Calu3 (cell line): ENCODE measurements at places on chromosomes 16 and 17. TPM values are rescaled to one million over a fixed set of nuclear protein-coding genes. Genes with fewer than 3 reads are reported as not detected.

GRCh38 chr16:82088483-82088882 is 53.4 kb downstream of the HSD17B2 start:
- no peak overlapping the region for H3K4me3 ChIP-seq
- no peak for DNase-seq
- H3K4me1 ChIP-seq: peaks cover 39% of the 10 kb centered on the region
- no peak overlapping the region for H3K27ac ChIP-seq
- no peaks in the 10 kb centered on the region for H3K27me3 ChIP-seq
- H3K36me3 ChIP-seq: no peaks in the 10 kb centered on the region

The DNAI2 gene
- total RNA-seq: not detected in 2 replicates

DNA sequence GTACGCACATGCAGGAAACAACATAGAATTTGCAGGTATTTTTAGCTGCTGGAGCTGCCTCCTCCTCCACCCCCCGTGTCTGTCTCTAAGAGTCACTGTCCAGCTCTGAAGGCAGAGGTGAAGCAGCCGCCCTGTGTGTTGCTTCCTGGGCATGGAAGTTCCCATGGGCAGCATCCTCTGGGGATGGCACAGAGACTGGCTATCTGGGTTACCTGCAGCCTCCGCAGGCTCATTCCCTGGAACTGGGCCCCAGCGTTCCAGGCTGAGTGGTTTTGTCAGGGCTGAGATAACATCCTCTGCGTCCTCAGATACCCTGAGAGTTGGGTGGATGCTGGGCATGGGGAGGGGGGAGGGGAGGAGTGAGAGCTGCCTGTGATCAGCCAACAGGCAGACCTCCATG is 41.5 kb upstream of the MRTFB start:
- no peaks in the 10 kb centered on the region for H3K27me3 ChIP-seq
- H3K4me1 ChIP-seq: no peaks in the 10 kb centered on the region
- H3K27ac ChIP-seq: no peak overlapping the region

GRCh38 chr16:56289862-56290261 is 98.6 kb downstream of the GNAO1 start:
- no peak for DNase-seq
- no peaks in the 10 kb centered on the region for H3K36me3 ChIP-seq
- H3K27ac ChIP-seq: no peak overlapping the region
- peaks cover 9% of the 10 kb centered on the region for H3K4me1 ChIP-seq
- H3K27me3 ChIP-seq: peaks cover 38% of the 10 kb centered on the region
- H3K4me3 ChIP-seq: no peak overlapping the region

DNA sequence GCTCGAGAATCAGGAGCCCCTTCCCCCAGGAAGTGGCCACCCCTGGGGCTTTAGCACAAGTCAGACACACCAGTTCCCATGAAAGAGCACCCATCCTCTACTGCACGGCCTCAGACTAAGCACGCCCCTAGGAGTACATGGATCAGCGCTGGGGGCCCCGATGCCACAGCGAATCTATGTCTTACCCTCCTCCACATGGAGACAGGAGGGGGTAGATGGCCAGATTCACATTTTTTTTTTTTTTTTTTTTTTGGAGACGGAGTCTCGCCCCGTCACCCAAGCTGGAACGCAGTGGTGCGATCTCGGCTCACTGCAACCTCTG is 3.2 kb upstream of the EXOSC6 start:
- H3K4me3 ChIP-seq: no peak overlapping the region
- no peaks in the 10 kb centered on the region for H3K27me3 ChIP-seq
- peaks cover 98% of the 10 kb centered on the region for H3K36me3 ChIP-seq
- no peak overlapping the region for H3K27ac ChIP-seq

The ZACN gene
- total RNA-seq: 0.17 and 0.34 TPM in 2 replicates

The TNFRSF13B gene
- total RNA-seq: not detected in 2 replicates

GRCh38 chr16:30521873-30522641 is 4.3 kb downstream of the ZNF768 start:
- H3K36me3 ChIP-seq: peaks cover 29% of the 10 kb centered on the region
- H3K27me3 ChIP-seq: peaks cover 2% of the 10 kb centered on the region
- peak overlapping the region; percentile 42 for H3K27ac ChIP-seq
- no peak overlapping the region for H3K4me3 ChIP-seq
- DNase-seq: no peak

The ARL5C gene
- not detected in 2 replicates for total RNA-seq

The HOXB2 gene
- 24.5 and 32.6 TPM in 2 replicates for total RNA-seq

The DHRS7C gene
- total RNA-seq: not detected in 2 replicates

The MYH3 gene
- total RNA-seq: 2.7 and 2.9 TPM in 2 replicates

The FOXC2 gene
- total RNA-seq: 8.7 and 10.9 TPM in 2 replicates

GRCh38 chr17:4293572-4293971 is 29.8 kb upstream of the ANKFY1 start:
- no peak overlapping the region for H3K4me3 ChIP-seq
- H3K27ac ChIP-seq: no peak overlapping the region
- DNase-seq: no peak
- H3K36me3 ChIP-seq: peaks cover 5% of the 10 kb centered on the region

DNA sequence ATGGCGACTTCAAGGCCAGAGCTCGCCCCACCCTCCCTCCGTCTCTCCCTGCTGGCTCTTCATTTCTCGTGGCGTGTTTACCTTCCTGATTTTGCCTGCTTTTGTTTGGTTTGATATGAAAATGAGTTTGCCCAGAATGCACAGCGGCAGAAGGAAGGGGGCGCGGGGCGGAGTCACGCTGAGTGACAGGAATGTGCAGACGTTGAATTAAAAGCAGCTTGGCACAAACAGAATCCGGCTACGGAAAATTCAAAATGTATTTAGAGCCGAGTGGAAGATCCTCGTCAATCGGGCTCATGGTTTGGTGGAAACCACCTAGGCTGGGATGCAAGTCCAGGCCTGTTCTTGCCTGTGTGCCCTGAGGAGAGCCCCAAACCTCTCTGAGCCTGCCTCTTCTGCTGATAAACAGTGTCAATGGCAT is 102.7 kb downstream of the SDK2 start:
- no peaks in the 10 kb centered on the region for H3K4me1 ChIP-seq
- H3K27me3 ChIP-seq: peaks cover 86% of the 10 kb centered on the region
- no peaks in the 10 kb centered on the region for H3K36me3 ChIP-seq
- H3K4me3 ChIP-seq: no peak overlapping the region
- no peak overlapping the region for H3K27ac ChIP-seq
